Stimulated activated CD4-positive, alpha-beta T cell treated with anti-CD3 and anti-CD28 coated beads, Interleukin-1b, Interleukin-23, amount 100 ng/mL, for 1 hour (primary cell): ENCODE measurements at places on chromosomes 2 and 18.

DNA sequence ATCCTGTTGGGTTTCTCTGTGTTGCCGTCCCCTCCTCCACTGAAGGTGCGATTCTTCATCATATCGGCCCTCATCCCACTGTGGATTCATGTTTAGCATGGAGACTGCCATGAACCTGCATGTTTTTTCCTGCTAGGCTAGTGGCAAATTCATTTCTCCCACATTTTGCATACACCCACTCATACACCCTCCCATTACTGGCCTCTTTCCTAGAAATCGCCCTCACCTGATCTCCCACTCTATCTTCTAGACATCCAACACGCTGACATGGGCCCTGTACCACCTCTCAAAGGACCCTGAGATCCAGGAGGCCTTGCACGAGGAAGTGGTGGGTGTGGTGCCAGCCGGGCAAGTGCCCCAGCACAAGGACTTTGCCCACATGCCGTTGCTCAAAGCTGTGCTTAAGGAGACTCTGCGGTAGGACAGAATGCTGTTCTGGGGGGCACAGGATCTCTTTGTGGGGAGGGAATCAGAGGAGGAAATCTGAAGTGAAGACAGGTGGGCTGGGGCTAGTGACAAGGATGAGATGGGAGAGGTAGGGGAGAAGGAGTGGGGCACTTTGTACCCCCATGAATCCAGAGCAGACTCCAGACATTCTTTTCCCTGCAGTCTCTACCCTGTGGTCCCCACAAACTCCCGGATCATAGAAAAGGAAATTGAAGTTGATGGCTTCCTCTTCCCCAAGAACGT, 17.7 kb downstream of the PRKAG3 start:
- DNase-seq = no peak

DNA sequence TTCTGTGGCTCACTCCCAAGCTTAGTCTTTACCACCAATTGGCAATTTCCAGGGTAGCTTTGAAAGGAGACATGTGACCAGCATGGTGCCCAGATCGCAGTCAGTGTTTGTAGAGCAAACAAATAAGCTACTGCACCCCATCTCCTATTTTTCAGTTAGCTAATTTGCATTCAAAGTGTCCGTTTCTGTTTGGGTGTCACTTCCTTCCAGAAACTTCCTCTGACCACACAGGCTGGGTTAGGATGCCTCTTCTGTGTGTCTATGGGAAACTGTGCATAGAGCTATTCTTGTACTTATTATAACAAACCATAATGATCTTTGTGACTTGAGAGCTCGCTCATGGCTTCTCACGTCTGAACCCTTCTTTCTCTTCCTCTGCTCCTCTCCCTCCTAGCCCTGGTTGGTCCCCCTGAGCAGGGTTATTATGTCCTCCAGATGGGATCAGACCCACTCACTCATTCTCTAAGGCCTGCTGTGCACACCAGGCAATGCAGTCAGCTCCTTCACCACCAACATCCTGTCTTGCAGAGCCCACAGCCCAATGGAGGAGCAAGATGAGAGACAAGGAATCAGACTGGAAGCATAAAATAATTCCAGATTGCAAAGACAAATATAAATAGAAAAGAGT, 101.2 kb upstream of the ALK start:
- DNase-seq = no peak

- DNase-seq = no peak
Measured at GRCh38 chr18:11175266-11175979, 26.1 kb upstream of the PIEZO2 start.

- no peak for DNase-seq
Measured at GRCh38 chr2:29082804-29083495, 8.6 kb upstream of the PCARE start.

DNA sequence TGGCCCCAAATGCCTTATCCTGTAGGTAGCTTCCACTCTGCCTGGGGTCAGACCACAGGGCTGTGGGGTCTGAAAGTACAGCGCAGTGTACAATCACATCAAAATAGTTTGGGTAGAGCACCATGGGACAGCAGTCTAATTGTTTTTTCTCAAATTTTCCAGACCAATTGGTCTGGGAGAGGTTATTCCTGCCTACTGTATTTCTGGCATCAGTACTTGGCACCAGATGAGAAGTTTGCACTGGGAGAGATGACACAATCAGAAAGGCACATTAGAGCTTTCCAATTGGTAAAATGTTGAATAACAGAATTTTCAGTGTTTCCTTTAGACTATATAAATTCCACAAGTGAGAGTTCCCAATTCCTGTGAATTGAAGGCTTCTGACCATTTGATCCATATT, 30.9 kb upstream of the LRRTM1 start:
- no peak for DNase-seq

DNA sequence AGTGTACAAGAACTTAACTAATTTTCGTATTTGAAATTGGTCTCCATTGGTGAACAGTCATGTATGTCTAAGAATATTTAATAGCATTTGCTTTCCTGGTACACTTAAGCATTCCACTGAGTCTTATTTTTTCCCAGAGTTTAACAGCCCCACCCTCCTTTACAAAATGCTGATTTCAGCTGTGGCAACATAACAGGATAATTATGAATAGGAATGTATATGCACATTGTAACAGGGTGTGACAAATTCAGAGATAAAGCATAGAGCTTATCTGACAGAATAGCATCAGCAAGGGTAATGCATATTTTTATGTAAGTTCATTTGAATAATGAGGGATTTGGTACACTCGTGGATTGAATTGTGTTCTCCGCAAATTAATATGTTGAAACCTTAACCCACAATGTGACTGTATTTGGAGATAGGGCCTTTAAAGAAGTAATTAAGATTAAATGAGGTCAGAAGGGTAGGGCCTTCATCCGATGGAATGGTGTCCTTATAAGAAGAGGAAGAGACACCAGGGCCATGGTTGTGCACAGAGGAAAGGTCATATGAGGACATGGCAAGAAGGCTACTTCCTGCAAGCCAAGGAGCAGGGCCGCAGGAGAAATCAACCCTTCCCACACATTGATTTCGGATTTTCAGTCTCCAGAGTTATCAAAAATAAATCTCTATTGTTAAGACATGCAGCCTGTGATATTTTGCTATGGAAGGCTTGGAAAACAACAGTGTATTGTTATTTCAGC, 439.7 kb upstream of the CDH20 start:
- no peak for DNase-seq

- DNase-seq = no peak
Measured at GRCh38 chr2:141341444-141341843, 789.4 kb downstream of the LRP1B start.

GRCh38 chr2:71936076-71937030, 211.3 kb downstream of the CYP26B1 start:
- no peak for DNase-seq

DNA sequence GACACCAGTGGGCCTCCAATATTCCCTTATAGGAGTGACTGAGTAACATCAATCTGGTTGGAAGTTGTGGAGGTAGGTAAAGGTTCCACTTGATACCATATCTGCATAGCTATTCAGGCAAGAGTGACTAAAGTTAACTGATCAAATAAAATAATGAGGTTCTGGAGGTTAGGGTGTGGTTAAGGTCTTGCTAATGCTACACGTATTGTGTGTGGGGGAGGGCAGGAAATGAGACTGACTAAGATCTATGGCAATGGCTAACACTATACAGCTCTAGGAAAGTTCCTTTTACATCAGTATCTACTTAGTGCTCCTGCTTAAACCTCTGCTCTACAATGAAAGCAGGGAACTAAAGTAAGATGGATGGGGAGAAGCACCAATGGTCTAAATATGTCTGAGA, 149.1 kb upstream of the MGAT5 start:
- no peak for DNase-seq

DNA sequence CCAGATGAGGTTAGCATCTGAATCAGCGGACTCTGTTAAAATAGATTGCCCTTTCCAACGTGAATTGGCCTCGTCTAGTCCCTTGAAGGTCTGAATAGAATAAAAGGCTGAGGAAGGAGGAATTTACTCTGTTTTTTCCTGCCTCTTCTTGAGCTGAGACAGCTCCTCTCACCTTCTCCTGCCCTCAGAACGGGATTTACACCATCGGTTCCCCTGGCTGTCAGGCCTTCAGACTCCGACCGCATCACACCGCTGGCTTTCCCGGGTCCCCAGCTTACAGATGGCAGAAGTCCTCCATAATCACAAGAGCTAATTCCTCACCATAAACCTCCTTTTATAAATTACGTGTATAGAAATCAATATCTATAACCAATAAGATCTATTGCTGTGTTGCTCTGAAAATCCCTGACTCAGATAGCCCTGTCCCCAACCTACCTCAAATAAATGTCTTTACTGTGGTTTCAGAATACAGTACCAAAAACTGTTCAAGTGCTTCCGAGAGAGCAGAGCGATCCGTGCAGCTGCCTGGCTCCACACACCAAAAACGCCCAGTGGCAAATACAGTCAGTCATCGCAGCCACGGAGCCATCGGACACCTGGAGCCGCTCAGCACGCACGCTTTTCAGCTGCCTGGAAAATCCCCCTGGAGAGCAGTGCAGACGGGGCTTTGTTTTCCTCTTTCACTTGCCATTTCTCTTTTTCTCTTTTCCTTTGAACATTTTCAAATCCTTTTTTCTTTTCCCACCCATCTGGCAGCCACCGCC, 196.9 kb downstream of the NRP2 start:
- DNase-seq = no peak

GRCh38 chr2:9439536-9439935, 16.1 kb downstream of the CPSF3 start:
- DNase-seq = no peak

GRCh38 chr2:53859206-53860181, at the start of gene GPR75:
Gene GPR75, minus strand, starts transcription at chr2:53859967. Its CDS starts 5,211 bp downstream, at chr2:53854756.
- DNase-seq = no peak

GRCh38 chr2:111055735-111056134, 65.0 kb upstream of the BCL2L11 start:
- DNase-seq = no peak

GRCh38 chr18:28582724-28583123, 405.8 kb upstream of the CDH2 start:
- no peak for DNase-seq

GRCh38 chr18:23499291-23499781, 4.0 kb upstream of the RMC1 start:
- DNase-seq = no peak

DNA sequence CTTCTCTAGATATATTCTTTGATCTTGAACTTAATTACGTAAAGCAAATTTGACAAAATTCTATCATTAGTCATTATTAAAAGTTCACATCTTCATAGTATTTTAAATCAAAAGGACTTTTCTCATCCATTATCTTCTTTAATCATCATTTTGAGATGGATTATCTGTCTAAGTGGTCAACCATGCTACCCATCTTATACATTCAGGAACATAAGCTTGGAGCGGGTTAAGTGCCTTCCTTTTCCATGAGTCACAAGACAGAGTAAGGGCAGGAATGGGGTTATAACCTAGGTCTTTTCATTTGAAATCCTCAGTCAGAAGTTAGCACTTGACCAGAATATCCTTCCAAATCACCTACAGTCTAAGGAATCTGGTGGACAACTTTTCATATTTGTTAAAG, 297.1 kb downstream of the TCF4 start:
- DNase-seq = no peak

DNA sequence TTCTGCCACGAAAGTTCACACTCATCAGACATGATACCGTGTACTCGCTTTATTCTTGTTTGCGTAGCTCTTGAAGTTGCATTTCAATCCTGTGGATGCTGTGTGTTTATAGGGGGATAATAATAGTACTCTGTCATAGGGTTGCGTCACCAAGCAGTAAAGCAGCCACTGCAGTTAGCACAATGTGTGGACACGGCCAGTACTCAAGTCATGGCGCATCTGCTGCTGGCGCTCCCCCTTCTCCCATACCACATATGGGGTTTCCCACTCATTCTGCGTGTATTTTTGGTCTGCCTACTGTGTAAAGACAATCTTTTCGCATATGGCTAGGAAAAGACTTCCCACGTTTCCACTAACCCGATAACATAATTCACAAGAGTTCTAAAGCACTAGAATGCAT, 2.1 kb upstream of the ZBTB14 start:
- no peak for DNase-seq

- DNase-seq = no peak
Measured at GRCh38 chr2:112321375-112322320, 46.3 kb downstream of the ZC3H6 start.

GRCh38 chr2:97967931-97968627, 27.7 kb downstream of the TMEM131 start:
- DNase-seq = no peak

DNA sequence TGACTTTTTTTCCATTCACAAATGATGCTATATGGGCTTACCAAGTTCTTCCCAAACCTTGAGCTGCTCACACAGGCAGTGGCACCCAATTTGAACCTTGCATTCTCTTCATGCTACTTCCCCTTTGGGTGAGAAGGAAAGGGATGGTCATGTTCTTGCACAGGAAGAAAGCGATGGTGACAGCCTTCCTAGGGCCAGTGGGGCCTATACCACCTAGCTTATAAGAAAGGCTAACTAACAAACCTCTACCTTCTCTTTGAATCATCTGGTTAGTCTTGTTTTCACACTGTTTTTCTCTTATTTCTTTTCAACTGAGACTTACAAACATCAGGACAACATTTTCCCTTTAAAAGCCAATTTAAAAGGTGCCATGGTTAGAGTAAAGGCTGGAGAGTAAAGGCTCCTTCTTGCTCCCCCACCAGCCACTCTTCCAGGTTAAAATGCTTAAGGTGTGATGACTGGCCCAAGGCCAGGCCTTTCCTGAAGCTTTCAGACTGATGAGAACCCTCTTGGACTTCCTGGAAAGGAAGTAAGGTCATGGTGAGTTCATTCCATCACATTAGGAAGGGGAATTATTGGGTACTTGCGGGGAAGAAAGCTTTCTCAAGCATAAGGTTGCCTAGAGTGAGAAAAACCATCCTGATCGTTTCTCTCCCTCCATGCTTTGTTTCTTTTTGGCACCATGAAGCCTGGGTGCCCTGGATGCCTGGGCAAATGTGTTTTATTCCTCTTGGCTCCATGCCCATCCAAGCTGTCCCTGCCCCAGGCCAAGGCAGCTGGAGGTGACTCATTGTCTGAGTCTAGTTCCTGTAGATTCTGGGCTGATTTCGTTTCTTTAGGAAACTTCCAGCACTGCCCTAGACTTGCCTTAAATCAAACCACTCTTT, 41.4 kb upstream of the ITGB6 start:
- no peak for DNase-seq

GRCh38 chr2:77831898-77832297, 309.7 kb upstream of the LRRTM4 start:
- DNase-seq = no peak

- no peak for DNase-seq
Measured at GRCh38 chr18:8121101-8121500, 488.1 kb upstream of the RAB12 start.

- no peak for DNase-seq
Measured at GRCh38 chr2:237488901-237489860, 2.1 kb downstream of the MLPH start.
